Neural progenitor cell (in vitro differentiated cells): ENCODE measurements at places on chromosomes 11 and 22. TPM values are rescaled to one million over a fixed set of nuclear protein-coding genes. Genes with fewer than 3 reads are reported as not detected.

- H3K4me1 ChIP-seq, result peaks cover 16% of the 10 kb centered on the region
- no peak overlapping the region for H3K27ac ChIP-seq
- H3K27me3 ChIP-seq, result peaks cover 11% of the 10 kb centered on the region
- no peaks in the 10 kb centered on the region for H3K36me3 ChIP-seq
- no peak for DNase-seq
Measured at GRCh38 chr11:76327756-76328388, 53.1 kb downstream of the THAP12 start.

DNA sequence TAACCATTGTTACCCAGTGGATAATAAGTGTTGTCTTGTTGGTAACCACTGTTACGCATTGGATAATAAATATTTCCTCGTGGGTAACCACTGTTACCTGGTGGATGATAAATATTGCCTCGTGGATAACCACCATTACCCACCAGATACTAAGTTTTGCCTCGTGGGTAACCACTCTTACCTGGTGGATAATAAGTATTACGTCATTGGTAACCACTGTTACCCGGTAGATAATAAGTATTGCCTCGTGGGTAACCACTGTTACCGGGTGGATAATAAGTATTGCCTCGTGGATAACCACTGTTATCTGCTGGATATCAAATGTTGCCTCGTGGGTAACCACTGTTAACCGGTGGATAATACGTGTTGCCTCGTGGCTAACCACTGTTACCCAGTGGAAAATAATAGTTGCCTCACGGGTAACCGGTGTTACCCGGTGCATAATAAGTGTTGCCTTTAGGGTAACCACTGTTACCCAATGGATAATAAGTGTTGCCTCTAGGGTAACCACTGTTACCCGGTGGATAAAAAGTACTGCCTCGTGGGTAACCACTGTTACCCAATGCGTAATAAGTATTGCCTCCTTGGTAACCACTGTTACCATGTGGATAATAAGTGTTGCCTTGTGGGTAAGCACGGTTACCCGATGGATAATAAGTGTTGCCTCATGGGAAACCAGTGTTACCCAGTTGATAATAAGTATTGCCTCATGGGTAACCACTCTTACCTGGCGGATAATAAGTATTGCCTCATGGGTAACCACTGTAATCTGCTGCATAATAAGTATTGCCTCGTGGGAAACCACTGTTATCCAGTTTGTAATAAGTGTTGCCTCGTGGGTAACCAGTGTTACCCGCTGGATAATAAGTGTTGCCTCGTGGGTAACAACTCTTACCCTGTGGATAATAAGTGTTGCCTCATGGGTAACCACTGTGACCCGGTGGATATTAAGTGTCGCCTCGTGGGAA is 21.9 kb upstream of the NXPE4 start:
- DNase-seq, result no peak
- H3K4me1 ChIP-seq, result no peaks in the 10 kb centered on the region
- no peak overlapping the region for H3K4me3 ChIP-seq

GRCh38 chr11:115421992-115422689 is 82.1 kb downstream of the CADM1 start:
- H3K36me3 ChIP-seq, result no peaks in the 10 kb centered on the region
- no peaks in the 10 kb centered on the region for H3K27me3 ChIP-seq
- DNase-seq, result no peak
- no peak overlapping the region for H3K4me3 ChIP-seq
- no peak overlapping the region for H3K27ac ChIP-seq

- no peaks in the 10 kb centered on the region for H3K27me3 ChIP-seq
- H3K4me1 ChIP-seq, result no peaks in the 10 kb centered on the region
- no peak overlapping the region for H3K4me3 ChIP-seq
- no peak overlapping the region for H3K27ac ChIP-seq
- DNase-seq, result no peak
- no peaks in the 10 kb centered on the region for H3K36me3 ChIP-seq
Measured at GRCh38 chr11:24357620-24358410, 139.0 kb upstream of the LUZP2 start.

DNA sequence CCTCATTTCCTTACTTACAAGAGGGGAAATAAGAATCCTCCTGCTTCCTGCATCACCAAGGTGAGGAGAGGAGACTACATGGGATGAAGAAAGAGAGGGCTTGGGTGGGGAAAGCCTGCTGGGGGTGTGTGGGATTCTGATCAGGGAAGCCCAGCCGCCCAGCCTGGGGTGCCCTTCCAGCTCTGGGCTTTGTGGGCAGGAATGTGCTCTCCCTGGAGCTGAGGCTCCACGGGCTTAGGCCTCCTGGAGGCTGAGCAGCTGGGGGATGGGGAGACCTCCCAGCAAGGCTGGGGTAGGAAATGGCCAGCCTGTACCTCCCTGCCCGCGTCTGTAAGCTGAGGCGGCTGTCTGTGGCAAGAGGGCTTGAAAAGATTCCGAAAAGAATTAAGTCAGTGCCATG is 206.1 kb downstream of the GRIK4 start:
- no peak overlapping the region for H3K27ac ChIP-seq

DNA sequence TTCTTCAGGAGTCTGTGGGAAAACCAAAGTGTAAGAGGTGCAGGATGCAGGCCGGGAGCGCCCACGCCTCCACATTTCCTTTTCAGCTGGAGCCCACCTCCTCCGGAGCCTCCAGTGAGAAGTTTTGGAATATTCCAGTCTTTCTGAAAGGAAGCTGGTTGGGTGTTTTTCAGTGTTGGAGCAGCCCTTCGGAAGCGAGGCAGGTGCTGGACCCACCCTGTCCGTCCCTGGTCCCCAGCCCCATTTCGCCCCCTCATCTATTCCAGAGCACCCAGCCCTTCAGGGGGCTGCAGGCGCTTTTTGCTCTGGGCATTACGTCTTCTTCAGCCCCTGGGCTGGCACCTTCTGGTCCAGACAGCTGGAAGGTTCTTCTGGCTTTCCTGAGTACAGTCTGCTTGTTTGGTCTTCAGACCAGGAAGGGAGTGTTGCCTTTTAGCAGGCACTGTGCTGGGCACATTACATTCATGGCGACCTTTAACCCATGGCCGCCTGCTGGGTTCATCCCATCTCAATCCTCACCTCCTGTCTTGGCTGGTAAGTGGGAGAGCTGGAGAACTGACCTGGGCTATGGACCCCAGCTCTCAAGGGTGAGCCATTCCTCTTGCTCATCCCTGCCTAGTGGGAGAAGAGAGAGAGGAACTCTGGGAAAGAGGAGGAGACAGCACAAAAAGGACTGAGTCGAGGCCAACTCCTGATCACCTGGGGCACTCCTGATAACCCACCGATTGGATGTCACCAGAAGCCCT is 710 bp upstream of the THY1 start:
- peaks cover 16% of the 10 kb centered on the region for H3K4me1 ChIP-seq
- no peaks in the 10 kb centered on the region for H3K36me3 ChIP-seq
- H3K4me3 ChIP-seq, result peak overlapping the region; percentile 89
- no peaks in the 10 kb centered on the region for H3K27me3 ChIP-seq
- H3K27ac ChIP-seq, result no peak overlapping the region

The TRPC6 gene
- 0.09 and 0.17 TPM in 2 replicates for total RNA-seq

The MIAT gene
- total RNA-seq, result 262 and 277 TPM in 2 replicates

The TH gene
- total RNA-seq, result 2.0 and 6.2 TPM in 2 replicates
